ENCODE measurements at places on chromosomes 4 and X.

DNA sequence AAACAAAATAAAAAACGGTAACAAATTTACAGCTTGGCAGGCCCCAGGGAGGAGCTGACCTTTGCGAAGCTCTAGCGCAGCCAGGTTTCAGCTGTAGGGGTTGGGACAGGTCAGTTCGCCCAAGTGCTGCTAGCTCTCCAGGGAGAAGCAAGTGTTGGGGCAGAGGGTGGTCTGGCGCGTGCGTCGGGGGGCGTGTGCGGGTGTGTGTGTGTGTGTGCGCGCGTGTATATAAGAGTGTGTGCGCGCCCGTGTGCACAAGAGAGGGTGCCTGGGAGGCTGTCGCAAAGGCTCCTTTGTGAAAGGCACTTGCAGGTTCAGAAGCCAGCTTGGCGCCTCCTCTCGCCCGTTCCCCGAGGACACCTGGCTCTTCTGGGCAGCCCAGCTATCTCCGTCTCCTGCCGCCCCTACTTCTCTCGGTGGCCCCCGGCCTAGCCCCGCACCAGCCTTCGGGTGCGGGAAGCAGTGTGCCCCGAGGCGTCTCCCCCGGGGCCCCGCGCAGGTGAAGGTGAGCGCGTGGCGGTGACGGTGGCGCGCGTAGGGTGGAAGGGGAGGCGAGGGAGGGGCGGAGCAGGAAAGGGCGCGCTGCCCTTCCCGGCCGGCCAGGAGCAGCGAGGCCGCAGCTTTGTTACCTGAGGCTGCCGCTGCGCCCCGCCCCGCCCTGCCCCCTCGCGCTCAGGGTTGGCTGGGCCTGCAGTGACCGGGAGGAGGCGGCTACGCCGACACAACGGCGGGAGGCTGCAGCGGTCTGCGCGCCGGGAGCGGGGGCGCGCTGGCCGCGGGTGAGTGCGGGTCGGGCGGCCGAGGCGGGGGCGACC, at the start of gene FHDC1:
TSS of gene FHDC1 (plus strand) at position 693 of the 815 bp plus-strand sequence. CDS start 6,735 bp downstream, outside the sequence.
- peak; percentile 15 for ATAC-seq

GRCh38 chr4:1337376-1337831, 9.6 kb upstream of the UVSSA start:
- peak; percentile 88 for ATAC-seq

- no peak for ATAC-seq
These were observed 28.8 kb upstream of the CFAP47 start for GRCh38 chrX:35890699-35891098.

GRCh38 chr4:161760008-161760407, 403.8 kb downstream of the FSTL5 start:
- no peak for ATAC-seq

GRCh38 chr4:88621763-88622327, 29.6 kb downstream of the HERC3 start:
- peak; percentile 45 for ATAC-seq

GRCh38 chr4:41142376-41143310, 71.7 kb downstream of the APBB2 start:
- ATAC-seq: no peak

GRCh38 chr4:81682492-81682891, 210.8 kb upstream of the RASGEF1B start:
- ATAC-seq: no peak

GRCh38 chrX:47585273-47585672, 3.0 kb downstream of the TIMP1 start:
- ATAC-seq: no peak

GRCh38 chr4:57020467-57021101, 41.9 kb downstream of the POLR2B start:
- ATAC-seq: no peak

- no peak for ATAC-seq
These were observed 34.3 kb downstream of the RAPGEF2 start for GRCh38 chr4:159137176-159137575.

DNA sequence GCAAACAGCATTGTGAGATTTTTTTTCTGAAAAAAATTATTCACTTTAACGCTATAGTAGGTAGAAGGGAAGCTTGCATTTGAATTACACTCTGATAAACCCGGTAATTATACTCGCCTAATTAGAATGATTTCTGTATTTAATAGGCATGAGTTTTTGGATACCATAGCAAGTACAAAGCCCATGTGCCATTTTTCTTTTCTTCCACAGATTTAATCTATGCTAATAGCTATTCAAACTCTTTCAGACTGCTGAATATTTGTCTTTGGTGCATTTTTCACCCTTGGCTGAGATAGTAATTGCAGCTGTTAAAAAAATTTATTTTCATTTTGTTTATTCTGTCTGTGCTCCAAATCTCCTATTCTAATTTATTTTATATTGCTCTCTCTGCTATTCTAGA, 113.0 kb downstream of the EGF start:
- no peak for ATAC-seq

DNA sequence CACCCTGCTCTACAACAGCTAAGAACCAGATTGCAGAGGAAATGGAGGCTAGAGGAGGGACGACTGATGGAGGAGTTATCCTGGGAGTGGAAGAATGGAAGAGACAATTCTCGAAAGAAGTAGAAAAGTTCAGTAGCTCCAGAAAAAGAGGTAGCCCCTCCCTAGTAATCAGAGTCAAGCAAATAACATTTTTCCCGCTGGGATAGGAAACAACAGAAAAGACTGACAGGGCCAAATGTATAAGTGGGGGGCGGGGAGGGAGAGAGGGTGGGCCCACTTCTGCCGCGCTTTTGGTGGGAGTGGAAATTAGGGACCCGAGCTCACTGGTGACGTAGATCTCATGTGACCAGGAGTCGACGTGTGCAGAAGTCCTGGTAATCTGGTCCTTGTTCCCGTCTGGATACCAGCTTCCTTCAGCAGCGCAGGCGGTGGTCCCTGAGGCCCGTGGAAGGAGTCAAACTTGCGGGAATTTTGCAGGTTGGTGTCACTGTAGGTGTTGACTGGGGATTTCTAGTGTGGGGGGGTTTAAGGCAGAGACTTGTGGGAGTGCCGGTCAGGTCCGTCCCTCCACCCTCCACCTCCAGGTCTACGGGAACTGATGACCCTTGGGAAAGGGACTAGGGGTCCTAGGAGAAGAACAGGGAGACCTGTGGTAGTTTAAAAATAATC, at the start of gene TCEAL9:
TSS of gene TCEAL9 (plus strand) at position 377 of the 669 bp plus-strand sequence. CDS start 1,179 bp downstream, outside the sequence.
- ATAC-seq: no peak

GRCh38 chr4:173414456-173414855, 15.5 kb upstream of the SCRG1 start:
- ATAC-seq: no peak

- ATAC-seq: no peak
These were observed 35.3 kb upstream of the NDUFC1 start for GRCh38 chr4:139337612-139338011.

- ATAC-seq: no peak
These were observed 189.8 kb upstream of the GALNT7 start for GRCh38 chr4:172978848-172979247.

GRCh38 chr4:40227284-40227683, 30.5 kb downstream of the RHOH start:
- peak; percentile 60 for ATAC-seq
